ENCODE measurements at places on chromosomes 7 and 10.
A peak's percentile ranks its signal among the peaks of the same experiment; 100 is the strongest.

DNA sequence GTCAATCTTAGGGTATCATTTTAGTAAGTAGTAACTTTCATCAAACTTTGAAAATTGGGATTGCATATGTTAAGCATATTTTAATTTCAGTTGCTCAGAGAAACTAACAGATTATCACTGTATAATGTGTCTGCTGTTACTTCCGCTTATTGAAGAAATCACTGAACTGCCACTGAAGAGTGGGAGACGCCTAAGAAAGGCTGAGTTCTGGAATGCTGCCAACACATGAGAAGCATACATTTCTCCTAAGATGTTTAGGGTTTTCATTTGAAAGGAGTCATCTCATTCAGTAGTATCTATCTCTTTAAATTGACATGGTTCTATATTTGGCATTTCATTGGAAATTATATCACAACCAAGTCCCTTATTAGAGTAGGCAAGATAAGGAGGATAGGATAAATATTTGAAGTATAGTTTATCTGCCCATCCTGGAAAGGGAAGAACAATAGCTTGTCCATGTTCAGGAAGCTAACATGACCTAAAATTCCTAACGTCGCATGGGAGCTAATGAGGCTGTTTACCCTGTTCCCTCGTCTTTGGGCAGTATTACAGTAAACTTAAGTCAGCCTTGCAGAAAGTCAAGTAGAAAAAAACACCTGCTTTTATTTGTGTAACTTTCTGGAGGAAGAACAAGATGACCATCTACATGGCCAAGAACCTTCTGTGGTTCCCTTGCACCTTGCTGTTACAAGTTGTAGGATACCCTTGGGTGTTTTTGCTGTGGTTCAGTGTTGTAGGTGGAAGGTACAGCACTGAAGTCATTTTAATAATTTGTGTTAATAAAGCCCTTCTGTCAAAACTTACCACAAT lies 67.3 kb downstream of the NHLRC2 start:
- DNase-seq, result no peak

- no peak for DNase-seq
Measured at GRCh38 chr7:99106411-99106810, 37.5 kb downstream of the SMURF1 start.

GRCh38 chr10:132626019-132626760 lies 88.6 kb downstream of the INPP5A start:
- DNase-seq, result no peak

DNA sequence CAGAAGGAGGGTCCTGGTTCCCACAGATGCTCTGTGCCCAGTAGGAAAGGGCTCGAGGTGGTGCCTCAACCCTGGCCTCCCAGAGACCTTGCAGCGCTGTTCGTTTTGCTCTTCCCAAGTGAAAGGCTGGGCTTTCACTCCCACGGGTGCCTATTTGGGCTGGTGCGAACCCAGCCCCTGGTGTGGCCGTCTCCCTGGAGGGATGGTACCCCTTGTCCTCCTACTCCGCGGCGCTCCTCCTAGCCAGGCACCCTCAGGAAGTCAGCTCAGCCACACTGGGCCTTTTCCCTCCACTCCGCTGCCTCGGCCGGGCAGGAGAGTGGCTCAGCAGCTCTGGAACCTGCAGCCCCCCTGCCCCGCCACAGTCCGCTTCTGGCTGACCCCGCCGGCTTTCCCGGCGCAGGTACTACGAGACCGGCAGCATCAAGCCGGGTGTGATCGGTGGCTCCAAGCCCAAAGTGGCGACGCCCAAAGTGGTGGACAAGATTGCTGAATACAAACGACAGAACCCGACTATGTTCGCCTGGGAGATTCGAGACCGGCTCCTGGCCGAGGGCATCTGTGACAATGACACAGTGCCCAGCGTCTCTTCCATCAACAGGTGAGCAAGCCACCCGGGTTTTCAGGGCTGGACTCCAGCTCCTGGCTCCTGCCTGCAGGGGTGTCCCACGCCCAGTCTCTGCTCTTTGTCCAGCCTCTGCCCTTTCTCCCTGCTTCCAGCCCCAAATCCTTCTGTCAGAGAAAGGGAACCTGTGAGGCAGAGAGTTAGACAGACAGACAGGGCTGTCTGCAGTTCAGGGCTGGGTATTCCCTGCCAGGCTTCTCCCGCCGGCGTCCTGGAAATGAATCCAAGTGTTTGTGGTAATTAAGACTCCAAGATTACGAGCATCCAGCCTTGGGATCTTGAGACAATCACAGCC lies 5.2 kb downstream of the PAX2 start:
- DNase-seq, result no peak

DNA sequence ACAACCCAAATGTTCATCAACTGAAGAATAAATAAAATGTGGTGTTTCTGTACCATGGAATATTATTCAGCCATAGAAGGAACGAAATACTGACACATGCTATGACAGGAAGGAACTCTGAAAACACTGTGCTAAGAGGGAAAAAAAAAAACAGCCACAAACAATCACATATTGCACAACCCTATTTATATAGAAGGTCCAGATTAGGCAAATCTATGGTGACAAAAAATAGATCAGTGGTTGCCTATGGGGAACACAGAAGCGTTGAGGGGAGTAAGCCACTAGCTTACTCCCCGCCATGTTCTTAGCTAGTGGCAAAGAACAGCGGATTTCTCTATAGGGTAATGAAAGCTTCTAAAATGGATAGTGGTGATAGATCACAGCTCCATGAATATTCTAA lies 198.4 kb downstream of the TPST1 start:
- DNase-seq, result no peak

DNA sequence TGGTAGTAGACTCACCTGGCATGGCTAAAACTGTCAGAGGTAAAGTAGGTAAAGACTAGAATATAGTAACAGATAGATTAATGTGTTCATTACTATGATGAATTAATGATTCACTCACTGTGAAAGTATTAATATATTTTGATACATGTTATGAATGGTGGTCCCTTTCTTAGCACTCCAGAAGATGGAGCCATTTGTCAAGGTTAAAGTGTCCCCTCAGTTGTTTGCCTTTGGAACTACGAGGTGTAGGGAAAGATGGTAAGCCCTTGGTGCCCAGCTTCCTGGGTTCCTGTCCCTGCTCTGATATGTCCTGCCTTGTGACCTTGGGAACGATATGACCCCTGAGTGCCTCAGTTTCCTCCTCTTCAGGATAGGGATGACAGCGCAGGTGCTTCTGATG lies 49.4 kb downstream of the HTRA1 start:
- DNase-seq, result no peak

DNA sequence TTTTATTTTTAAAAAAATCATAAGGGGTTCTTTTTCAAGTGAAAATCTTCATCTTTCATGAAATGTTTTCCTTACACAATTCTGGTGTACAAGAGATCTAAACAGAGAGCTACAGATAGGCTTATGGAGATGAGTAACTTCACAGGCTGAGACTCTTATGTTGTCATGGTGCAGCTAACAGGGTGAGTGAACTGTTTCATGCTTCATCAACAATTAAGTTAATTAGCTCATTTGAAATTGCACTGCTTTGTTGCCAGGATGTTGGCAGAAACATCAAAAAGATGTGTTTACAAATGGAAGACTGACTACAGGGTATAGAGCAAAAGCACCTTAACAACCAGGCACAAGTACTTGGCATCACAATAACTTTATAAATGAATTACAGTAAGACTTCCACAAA lies 230.8 kb downstream of the FOXP2 start:
- DNase-seq, result no peak

DNA sequence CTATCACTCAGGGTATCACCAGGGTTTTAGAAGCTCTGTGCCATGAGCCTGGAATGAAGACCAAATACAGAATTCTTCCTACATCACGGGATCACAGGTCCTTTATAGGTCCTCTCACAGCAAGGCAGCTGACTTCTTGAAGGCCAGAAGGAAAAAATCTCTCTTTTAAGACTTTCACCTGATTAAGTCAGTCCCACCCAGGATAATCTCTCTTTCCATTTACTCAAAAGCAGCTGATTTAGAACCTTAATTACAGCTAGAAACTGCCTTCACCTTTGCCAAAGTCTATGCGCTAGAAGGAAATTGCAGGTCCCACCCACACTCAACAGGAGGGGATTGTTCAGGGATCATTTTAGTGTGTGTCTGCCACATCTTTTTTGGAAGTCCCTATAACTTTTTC lies 135.1 kb downstream of the RAB11FIP2 start:
- no peak for DNase-seq

DNA sequence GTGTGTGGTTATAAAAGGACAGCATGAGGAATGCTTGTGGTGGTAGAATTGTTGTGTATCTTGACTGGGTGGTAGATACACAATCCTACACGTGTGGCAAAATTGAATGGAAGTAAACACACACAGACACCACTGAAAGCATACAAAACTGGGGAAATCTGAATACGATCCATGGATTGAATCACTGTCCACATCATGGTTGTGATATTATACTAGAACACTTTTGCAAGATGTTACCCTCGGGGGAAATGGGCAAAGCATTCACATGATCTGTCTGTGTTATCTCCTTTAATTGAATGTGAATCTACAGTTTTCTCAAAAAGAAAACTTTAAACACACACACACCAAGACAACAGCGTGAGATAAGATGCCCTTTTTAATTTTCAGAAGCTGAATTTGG lies 165.2 kb upstream of the CELF2 start:
- no peak for DNase-seq

DNA sequence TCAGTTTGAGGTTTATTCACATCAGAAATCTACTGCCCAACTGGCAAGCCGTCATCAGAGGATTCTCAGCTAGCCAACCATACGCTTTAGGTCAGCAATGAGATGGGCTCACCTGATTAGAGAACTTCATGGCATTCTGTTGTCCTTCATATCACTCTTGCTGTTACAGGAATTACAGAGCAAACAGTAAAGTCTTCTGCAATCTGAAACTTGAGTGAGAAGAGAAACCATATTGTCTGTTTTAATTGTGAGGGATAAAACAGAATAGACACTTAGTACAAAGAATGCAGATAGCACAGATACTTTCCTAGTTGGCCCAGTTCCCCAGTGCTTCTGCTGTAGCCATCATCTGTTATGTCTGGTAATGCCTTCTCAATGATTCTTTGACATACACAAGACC lies 366.6 kb downstream of the EXOC4 start:
- no peak for DNase-seq

DNA sequence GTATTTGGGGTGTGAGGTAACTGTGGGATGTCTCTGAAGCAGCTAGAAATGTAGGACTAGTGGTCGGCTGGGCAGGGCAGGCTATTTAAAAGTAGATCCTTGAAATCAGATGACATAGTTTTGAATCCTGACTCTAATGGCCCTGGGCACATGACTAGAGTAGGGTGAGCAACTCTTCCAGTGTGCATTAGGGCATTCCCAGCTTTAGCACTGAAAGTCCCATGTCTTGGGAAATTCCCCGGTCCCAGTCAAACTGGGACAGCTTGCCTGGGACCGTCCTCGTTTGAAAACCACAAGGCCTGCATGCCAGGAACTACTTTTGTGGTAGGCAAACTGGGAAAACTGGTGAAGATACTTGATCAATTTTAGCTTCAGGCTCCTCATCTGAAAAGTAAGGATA lies 255.3 kb downstream of the PTEN start:
- no peak for DNase-seq

DNA sequence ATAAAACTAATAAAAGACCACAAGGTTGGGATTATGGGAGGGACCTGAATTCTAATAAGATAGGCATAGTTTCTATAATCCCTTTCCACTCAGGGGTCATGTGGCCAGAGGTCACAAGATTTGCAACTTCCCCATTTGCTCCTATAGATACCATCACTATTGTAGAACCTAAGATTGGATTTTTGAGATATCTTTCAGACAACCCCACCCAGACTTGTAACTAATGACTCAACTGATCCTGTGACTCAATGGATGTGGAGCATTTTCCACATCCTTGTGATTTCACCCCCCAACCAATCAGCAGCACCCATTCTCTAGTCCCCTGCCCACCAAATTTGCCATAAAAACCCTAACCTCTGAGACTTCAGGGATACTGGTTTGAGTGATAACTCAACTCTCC lies 51.9 kb upstream of the PIK3AP1 start:
- DNase-seq, result no peak

DNA sequence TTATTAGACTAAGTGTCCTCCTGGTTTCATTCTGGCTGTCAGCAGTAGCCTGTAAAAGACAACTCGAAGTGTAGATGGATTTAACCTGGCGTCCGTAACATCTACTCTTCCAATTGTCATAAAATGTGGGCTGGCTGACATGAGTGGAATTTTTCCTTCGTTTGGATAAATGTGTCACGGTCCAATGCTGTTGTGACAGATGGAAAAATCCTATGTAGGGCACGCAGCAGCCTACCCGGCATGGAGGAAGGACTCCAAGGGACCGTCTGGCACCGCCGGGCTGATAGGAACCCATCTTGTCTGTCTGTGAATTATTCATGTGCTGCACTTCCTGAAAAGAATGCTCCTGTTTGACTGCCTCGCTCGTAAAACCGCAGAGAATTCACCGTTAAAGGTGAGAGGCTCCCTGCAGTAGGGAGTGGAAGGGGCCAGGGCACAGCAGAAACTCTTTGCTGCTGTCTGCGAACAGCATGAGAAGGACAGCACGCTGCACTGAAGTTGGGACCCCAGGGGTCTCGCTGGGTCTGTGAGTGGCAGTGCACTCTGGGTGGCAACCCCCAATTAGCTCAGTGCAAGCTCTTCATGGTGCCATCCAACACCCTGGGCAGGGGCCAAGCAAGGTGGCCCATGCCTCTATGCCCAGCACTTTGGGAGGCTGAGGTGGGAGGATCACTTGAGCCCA lies 1.6 kb upstream of the ORAI2 start:
- peak; percentile 69 for DNase-seq

- peak; percentile 18 for DNase-seq
Measured at GRCh38 chr10:92011560-92012214, 88.1 kb downstream of the BTAF1 start.

- DNase-seq, result no peak
Measured at GRCh38 chr7:134692344-134692705, 45.7 kb downstream of the BPGM start.

- no peak for DNase-seq
Measured at GRCh38 chr7:114622221-114622620, 207.6 kb downstream of the FOXP2 start.

- no peak for DNase-seq
Measured at GRCh38 chr10:87723500-87723899, 63.8 kb downstream of the PAPSS2 start.

DNA sequence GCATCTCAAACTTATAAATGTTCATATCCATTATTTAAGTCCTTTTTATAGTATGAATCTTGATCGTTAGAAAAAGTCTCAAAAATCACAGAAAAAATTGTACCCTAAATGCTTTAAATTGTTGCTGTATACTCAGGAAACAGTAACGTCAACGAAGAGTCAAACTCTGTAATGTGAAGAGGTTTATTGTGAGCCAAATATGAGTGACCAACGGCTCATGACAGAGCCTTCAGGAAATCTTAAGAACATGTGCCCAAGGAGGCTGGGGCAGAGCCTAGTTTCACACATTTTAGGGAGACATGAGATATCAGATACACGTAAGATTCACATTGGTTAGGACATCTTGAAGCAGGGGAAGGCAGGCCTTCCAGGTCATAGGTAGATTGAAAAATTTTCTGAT lies 86.1 kb downstream of the PIP4K2A start:
- no peak for DNase-seq

GRCh38 chr7:124322561-124322960 lies 289.7 kb upstream of the TMEM229A start:
- no peak for DNase-seq

DNA sequence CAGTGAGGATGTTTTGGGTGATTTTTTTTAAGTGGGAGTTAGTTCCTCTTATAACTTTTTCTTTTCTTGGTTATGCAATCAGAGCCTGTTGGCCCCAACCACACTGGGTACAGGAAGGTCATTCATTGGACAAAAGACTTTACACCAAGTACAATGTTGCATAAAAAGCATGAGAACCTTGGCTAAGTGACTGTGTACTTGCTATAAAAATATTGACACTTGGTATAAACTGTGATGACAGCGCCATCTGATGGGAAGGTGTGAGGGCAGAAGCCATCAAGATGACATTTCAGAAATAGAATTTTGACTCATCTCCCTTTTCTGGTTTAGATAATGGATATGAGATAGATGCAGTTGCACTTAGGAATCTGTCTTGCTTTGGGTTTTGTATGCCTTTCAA lies 126.4 kb upstream of the CCDC6 start:
- DNase-seq, result peak; percentile 52
